ENCODE measurements at places on chromosomes 4 and X.

- DNase-seq = no peak
These were observed 118.1 kb downstream of the AKAP4 start for GRCh38 chrX:50082741-50083140.

- no peak for DNase-seq
These were observed 56.8 kb downstream of the ZFYVE28 start for GRCh38 chr4:2361366-2362265.

DNA sequence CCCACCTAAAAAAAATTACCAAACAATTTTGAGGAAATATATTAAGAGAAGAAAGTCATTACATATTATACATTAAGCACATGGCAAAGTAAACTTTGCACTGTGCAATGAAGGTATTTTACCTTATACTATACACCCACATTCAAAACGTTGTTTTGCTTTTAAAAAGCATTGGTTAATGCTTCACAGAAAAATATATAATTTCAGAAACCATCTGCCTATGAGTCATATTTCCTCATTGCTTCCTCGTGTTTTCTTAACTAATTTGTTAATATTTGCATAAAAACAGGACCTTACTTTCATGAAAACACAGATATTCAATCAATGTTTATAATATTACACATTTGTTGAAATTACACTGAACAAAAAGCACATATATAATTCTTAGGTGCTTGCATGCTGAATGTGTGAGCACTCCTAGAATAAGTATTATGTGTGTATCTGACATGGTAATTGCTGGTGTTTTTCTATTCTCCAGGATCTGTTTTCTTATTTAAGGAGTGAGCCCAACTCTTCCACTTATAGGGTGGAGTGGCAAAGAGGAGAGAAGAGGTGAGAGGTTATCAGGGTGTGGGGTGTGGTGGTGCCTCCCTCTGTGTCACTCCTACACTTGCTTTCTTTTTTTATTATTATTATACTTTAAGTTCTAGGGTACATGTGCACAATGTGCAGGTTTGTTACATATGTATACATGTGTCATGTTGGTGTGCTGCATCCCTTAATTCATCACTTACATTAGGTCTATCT is 95.1 kb upstream of the IQCM start:
- DNase-seq = no peak

DNA sequence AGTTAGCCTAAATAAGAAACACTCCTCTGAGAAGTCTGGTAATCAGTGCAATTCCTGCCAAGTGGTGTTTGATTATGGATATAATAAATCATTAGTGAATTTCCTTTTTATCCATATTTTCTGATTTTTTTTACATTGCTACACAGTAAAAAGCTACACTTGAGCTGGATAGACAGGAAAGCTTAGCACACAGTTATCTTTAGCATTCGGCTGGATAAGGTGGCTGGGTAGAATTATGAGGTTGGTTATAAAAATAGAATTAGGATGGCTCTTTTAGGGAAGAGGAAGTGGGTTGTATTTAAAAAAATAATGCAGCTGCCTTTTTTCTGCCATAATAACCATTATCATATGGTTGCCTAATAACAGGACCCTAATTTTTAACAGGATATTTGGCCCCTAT is 460.6 kb downstream of the NAF1 start:
- DNase-seq = no peak

DNA sequence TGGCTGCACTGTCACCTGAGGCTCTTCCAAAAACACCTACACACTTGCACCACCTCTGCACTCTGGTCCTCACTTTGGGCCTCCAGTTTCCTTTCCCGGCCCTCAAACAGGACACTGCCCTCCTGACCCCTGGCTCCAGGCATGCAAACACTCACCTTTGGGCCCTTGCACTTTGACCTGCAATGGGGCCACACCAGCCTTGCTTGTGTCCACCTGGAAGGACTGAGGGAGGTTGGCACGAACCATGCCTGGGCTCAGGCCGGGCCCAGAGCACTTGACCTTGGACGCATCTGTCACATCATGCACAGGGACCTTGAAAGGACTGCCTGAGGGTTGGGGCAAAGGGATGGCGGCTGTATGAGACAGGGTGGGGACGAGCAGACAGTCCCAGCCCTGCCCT is 15.6 kb downstream of the FLNA start:
- no peak for DNase-seq

DNA sequence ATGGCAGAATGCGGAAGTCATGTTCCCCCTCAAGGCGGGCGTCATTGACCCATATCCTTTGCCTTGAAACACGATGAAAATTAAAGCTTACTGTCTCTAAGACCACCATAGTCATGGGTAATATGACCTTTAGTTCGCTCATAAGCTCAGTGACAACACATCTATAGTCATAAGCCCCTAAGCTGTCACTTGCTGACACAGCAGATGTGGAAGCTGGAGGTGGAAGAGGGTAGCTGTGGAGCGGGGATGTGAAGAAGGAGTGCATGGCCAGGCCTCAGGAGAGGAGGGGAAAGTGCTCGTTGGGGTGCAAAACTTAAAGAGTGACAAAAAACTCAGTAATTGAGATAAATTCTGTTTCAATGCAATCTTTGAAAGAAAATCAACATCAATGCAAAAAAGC is 134.0 kb upstream of the PDLIM3 start:
- no peak for DNase-seq

DNA sequence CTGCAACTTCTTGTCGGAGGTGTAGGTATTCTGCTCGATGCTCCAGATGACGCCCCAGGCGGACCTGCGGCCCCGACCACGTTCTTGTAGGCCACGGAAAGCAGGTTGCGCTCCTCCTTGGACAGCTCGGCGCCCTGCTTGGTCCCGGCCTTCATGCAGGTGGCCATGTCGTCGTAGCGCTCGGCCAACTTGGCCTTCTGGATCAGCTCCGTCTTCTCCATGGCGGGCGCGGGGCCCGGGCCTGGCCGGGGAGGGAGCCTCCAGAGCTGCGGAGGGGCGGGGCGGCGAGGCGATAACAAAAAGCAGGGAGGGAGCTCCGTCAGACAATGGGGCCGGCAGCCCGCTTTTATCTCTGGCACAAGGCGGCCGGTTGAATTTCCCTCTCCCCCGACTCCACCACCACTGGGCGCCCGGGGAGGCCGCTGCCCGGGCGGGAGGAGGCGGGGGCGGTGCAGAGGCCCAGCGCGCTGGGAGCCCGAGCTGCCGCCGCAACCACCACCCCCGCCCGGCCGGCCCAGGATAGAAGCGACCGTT is 28.3 kb upstream of the DRP2 start:
- no peak for DNase-seq

DNA sequence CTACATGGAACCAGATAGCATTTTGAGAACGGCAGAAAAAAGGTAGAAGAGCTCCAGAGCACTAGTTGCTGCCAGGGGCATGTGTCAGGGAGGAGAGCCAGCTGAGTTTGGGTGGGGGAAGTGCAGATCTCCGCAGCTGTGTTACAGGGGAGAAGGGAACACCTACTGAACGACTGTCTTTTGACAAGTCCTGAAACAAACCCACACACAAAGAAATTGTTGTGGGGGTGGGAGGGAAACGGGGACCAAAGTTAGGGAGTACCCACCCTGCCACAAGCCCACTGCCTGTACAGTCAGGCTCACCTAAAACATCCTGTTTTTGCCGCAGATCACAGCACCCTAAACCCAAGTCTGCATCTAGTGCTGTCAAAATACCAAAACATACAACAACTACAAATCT is 55.5 kb downstream of the LEF1 start:
- DNase-seq = no peak

DNA sequence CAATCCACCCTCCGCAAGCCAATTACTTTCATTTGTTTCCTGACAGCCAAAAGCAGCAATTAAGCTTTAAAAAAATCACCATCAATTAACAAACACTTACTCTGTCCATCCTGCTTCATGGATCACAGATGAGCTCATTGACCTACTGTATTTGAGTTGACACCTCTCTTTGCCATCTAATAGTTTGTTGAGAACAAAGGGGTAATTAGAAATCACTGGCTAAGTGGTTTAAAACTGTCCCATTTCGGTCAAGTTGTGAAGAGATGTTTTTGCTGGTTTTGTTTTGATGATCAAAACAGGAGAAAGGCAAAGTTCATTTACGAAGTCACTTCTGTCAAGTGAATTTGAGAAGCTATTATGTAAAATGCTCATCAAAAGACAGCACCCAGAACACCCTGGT is 10.4 kb downstream of the SH3KBP1 start:
- DNase-seq = no peak

GRCh38 chr4:168386002-168386401 is 67.5 kb upstream of the DDX60 start:
- DNase-seq = no peak

DNA sequence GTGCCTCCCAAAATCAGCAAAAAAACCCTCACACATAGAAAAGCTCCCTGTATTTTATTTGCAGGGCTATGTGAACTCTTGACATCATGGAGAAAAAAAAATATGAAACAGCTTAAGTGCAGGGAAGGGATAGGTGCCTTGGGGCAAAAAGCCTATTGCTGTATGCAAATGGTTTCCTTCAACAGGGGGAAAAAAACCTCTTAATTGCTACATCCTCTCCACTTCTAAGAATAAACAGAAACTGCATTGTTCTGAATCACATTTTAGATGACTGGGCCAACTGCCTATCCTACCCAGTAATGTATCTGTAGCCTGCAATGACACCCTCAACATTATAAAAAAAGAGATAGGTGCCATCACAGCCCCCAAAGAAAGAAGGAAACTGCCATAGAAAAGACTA is 229.4 kb upstream of the GALNTL6 start:
- no peak for DNase-seq

- no peak for DNase-seq
These were observed 139.2 kb upstream of the RBPJ start for GRCh38 chr4:26181616-26182015.

DNA sequence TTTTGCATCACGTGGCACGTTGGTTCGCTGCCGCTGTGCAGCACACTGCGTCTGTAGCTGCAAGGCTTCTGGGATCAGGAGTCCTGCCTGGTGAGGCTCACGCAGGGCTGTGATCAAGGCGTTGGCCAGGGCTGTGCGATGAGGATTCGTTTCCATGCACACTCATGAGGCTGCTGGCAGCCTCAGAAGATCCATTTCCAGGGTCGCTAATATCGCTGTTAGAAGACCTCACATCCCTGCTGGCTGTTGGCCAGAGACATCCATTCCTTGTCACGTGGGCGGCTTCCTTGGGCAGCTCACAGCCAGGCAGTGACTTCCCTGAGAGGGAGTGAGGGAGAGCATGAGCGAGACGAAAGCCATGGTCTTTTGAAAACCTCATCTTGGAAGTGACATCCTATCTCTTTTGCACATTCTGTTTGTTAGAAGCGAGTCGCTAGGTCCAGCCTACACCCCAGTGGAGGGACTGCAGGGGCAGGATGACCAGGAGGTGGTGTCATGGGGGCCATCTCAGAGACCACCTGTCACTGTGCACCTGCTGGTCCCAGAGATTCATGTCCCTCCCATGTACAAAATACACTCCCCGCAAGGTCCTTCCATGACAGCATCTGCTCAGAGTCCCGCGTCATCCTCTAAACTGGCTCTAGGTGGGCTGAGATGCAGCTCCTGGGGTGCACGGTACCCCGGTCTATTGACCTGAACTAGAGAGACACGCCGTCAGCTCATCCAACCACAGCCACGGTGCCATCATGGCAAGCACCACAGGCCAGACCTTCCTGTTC is 12.2 kb downstream of the RGS12 start:
- no peak for DNase-seq
